ENCODE measurements at places on chromosomes 3 and 15.

DNA sequence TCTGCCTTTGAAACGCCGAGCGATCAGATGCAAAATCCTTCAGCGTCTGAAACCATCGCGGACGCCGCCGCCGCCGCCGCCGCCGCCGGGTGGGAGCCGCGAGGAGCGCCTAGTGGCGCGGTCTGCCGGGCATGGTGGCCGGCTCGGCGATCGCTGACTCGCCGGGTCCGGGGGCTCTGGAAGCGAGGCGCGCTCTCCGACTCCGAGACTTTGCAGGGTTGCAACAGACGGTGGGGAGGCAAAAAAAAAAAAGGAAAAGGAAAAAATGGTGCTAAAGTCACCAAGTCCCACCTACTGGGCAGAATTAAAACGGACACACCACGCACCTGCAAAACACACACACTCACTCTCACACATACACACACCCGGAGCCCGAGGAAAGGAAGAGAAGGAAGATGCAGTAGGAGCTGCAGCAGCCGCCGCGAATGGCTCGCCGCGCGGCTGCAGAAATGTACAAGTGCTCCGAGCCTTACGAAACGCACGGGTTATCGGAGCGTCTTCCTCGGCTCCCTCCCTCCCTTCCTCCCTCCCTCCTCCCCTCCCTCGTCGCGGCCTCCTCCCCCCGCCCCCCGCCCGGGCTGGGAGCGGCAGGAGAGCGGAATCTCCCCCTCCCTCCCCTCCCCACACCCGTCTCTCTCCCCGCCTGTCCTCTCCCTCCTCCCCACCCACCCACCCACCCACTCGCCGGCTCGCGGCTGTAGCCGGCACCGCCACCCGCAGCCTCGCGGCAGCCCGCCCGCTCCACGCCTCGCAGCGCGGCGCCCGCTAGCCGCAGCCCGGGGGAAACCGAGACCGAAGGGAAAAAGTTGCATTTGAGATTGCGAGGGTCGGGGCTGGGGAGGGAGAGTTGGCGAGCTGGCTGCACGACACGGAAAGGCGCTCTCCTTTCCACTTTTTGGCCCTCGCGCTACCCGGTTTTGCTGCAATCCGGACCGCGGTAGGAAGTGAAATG, at the start of gene NTRK3:
NTRK3 (minus strand) TSS at position 461 of the 952 bp plus-strand sequence. CDS start 586 bp downstream, outside the sequence.
- DNase-seq, result peak; percentile 11

DNA sequence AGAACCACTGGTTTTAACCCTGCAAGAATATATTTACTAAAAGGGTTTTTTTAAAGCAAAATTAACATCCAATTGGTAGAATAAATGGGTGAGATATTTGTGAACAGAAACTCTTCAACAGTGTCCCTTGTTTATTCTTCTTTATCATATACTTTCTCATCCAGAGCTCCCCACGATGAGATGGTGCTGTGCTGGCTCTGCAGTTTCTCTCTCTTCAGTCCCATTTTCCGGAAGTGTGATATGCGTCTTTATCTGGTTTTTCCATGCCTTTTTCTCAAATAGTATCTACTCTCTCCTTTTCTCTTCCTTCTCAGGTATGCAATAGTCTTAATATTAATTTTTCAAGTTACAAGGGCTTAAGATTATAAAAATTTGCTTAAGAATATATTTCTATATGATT, 1.5 kb downstream of the EAF2 start:
- no peak for DNase-seq

GRCh38 chr15:57172925-57173324, 203.4 kb upstream of the CGNL1 start:
- DNase-seq, result no peak

DNA sequence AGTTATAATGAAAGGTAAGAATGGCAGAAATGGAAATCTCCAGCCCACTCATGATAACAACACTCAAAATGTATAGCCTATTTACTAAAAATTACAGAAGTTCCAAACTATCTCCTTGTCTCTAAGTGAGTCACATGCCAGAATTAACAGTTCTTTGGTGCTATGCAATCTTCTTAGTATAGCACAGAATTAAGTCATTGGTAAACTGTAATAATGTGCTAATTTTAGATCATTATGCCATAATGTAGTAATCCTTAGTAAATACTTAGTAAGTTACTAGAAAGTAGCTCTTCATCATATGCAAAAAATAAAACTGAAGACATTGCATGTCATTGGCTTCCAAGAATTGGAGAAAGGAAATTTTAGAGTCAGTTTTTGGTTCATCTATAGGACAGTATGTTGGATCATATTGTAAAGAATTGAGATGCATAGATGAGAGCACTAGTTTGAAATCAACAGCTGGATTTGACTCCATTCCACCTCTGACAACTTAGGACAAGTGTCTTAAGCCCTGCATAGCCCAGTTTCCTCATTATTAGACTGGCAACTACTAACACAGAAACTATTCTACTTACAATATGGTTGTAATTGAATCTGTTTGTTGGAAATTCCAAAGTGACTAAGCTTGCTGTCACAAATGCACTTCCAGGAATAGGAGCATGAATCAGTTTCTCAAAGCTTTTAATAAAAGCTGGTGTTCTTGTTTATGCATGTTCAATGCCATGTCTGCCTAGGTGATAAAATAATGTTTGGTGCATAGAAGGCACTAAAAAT, 40.1 kb upstream of the CD47 start:
- DNase-seq, result no peak

Data from activated naive CD8-positive, alpha-beta T cell treated with anti-CD3 and anti-CD28 coated beads for 36 hours (primary cell).